ENCODE measurements at places on chromosomes 7 and 10.

GRCh38 chr10:43284341-43284910 is 17.6 kb upstream of the RASGEF1A start:
- no peak for DNase-seq

DNA sequence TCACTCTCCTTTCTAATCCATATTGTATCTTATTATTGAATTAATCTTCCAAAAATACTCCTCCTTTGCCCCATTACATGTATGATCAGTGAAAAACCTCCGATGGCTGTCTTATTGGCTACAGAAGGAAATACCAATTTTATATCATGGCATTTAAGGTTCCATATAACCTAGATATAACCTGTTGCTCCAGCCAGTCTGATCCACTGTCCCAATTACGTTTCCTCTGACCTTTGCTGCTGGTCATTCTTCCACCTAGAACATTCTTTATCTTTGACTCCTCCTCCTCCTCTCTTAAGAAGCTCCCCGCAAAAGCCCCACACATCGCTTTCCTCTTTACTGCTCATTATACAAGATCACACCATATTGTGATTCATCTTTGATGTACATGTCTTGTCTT is 161.5 kb downstream of the RNLS start:
- no peak for DNase-seq

- no peak for DNase-seq
These were observed 21.0 kb downstream of the SHH start for GRCh38 chr7:155791214-155791737.

GRCh38 chr10:103787331-103787730 is 68.0 kb downstream of the SH3PXD2A start:
- DNase-seq, result no peak

DNA sequence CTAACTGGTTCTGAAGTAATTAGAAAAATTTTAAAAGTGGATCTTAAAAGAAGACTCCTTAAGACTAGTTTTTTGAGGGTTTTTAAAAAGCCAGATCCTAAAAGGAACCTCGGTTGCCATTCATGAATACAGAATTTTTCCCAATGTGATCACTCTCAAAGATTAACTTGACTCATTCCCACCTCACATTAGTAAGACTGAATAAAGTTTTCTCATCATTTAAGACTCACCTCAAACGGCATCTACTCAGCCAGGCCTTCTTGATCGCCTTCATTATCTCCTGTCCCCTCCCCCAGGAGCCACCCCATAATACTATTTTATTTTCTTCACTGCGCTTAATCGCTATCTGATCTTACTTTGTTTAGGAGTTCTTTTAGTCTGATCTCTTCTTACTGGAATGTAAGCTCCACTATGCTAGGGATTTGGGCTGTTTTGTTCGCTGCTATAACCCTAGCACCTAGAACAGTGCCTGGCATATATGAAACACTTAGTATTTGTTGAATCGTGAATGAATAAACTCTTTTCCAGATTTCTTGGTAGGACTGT is 55.9 kb upstream of the PCGF5 start:
- peak; percentile 21 for DNase-seq

- no peak for DNase-seq
These were observed 93.6 kb downstream of the MAD1L1 start for GRCh38 chr7:2139004-2139699.

GRCh38 chr10:24793648-24794379 is 70.1 kb upstream of the ARHGAP21 start:
- DNase-seq, result peak; percentile 47

DNA sequence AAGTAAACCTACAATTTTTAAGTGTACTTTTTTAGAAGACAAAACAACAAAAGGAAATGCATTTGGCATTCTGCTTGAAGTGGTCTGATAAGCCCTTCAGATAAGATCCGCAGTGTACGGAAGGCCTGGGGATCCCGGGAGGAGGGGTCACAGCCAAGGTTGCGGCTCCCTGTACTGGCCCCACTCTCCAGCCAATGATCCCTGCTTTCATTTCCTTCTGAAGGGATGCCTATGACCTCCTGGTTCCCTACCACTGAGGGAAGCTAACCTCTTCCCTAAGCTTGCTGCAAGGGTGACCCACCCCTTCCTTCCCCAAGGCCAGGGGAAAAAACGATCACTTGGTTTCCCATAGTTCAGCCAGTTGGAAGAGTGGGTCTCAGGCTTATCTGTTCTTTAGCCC is 5.3 kb downstream of the DENND2A start:
- no peak for DNase-seq

DNA sequence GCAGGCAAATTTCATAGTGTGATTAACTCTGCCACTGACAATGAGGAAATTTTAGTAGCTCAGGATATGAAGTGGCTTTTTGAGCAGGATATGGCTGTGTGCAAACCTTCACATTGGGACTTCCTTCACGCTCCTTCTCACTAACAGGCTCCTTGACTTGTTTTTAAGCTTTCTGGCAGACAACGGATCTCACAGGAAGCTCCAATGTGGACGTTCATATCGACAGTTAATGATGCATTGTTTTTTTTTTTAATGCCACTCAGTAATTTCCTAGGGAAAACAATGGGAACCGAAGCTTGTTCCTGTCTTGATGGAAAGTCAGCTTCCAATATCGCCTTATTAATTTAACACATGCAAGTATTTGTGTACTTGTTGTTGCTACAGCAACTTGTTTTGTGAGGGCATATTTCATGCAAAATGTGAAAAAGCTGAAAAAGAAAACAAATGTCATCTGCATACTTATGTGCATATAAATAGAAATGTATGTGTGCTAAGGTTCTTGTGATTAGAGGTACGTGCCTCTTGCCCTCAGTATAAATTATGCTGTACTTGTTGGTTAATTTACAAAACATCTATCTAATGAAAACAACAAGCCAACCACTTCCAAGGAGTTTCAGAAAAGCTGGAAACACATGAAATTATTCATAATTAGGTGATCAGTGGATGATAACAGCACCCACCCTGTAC is 84.7 kb downstream of the NRP1 start:
- no peak for DNase-seq

DNA sequence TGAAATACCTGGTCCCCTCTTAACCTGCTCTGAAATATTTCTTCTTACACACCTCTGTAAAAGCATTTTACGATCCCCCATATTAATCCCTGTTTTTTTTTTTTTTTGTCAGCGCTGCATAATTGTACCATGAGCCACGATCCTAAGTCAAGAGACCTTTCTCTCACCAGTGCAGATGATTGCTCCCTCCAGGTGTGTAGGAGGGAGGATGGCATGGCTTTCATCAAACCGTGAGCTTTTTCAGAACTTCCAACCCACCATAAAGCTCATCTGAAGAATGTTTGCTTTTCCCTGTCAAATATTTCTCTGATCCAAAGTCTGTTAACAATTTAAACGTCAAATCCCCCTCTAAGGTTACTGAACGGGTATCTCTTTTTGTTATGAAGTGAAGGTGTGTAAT is 28.2 kb upstream of the SEPHS1 start:
- DNase-seq, result no peak

DNA sequence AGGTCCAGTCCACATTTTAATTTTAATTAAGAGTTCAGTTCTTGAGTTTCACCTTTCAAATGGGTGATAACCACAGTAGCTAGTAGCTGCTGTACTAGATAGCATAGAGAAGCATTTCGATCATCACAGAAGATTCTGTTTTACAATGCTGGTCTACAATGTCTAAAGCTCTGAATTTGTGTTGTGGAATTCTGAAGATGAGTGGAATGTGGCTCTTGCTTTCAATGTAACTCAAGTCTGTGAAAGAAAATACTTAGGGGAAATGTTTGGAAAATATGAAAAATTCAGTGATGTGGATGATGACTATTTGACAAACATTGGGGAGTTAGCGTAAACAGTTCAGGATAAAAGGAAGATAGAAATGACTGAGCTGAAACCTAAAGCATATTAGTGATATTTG is 139.4 kb downstream of the GNAT3 start:
- DNase-seq, result peak; percentile 88

DNA sequence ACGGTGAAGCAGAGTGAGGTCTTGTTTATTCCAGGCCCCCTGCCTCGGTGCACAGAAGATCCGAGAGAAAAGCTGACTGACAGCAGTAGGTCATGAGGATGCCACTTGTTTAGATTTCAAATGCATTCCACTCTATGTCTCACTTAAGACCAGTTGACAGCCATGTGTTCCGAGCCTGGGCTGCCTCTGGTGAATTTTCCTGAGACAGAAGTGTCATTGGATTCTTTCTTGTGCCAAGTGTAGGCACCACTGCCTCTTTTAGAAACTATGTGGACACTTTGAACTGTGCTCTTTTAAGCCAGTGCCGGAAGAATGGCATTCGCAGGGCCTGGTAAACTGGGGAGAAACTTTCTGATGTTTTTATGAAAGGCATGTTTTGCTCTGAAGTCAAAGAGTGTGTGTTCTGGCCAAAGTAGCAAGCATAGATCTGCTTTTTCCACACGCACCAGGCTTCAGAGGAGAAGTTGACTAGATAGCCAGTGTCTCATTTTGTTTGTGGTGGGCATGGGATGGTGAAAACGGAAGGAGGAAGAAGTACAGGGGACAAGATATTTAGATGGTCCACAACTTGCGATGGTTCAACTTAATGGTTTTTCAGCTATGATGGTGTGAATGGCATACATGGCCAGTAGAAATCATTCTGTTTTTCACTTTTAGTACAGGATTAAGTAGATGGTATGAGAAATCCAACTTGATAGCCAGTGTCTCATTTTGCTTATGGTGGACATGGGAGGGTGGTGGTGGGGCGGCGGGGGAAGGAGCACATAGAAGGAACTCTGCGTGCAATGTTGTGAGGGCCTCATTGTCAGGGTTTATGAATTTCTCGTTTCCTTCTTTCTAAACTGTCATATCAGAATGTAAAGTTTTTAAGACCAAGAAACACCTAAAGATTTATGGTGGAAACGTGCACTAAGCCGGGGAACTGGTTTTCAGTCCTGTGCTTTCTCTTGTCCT is 41.5 kb downstream of the CYP17A1 start:
- no peak for DNase-seq

- no peak for DNase-seq
These were observed 114.1 kb downstream of the ICA1 start for GRCh38 chr7:8147760-8148463.

DNA sequence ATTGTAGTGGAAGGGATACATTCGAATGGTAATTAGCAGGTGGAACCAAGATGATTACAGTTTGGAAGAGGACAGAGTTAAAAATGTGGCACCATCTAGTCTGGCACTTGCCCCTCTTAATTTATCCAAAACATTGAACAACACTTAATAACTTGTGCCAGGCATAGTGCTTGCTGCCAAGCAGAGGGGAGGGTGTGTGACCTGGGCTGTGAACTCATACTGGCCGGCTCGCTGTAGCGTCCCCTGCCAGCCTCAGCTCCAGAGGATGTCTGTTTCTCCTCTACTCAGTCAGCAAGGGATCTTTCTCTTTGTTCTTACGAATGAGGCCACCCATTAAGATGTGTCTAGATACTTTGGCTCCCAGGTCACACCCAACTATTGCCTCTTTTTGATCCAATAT is 179.4 kb upstream of the INHBA start:
- no peak for DNase-seq

DNA sequence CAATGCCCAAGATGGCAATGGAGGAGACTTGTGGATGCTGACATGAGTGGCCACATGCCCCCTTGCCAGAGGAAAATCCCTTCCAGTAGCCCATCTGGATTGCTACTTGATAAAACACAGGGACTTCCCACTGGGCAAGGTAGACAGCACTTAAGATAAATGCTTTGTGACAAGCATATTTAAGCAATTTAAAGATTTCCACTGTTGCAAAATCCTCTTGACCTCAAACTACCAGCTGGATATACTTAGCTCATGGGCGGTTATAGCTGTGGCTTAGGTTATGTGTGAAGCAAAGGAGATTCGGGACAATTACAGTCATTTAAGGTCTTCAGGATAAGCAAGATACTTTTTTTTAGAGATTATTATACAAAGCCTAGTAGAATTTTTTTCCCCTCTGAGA is 238.1 kb downstream of the BMPER start:
- DNase-seq, result no peak

DNA sequence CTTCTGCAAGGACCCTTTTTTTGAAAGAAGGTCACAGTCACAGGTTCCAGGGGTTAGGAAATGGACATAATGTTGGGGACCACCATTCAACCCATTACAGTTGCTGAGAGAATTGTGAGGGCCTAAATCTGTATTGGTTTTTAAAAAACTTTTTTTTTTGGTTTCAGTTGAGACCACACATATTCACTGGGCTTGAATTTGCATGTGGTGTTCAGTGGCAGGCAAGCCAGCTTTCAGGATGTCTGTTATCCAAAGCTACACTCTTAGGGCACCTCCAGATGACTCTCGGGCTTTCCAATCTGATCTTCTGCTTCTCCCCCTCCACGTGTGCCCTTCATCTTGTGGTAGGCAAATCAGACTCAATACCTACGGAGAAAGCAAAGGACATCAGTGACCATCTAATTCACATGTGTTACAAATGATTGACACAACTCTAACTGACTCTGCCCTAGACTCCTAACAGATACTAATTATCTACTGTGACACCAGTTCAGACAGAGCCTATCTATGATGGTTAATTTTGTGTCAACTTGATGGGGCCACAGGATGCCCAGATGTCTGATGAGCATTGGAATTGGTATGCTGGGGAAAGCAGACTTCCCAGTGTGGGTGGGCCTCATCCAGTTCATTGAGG is 93.3 kb upstream of the ELMO1 start:
- DNase-seq, result no peak

- no peak for DNase-seq
These were observed 32.9 kb downstream of the GPER1 start for GRCh38 chr7:1120791-1121190.

DNA sequence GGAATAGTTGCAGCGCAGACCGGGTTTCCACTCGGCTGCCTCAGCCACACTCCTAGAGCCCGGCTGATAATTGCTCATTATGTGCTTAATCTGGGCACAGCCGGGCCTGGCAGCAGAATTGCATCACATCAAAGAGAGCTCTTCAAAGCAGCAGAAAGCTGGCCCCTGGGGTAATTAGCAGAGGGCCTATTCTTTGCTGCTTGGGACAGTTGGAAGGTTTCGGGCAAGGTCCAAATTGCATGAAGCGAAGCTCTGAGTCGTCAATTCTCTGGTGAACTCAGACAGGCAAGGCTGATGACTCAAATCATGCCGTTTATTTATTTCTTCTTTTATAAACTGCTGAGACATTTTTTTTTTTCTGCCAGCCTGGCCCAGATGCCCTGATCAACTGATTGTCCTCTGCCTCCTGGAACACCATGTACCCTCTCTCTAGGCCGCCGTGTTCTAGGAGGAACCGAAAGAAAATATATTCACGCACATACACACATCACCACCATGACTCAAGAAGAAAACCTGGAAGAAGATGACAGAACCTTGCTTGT is 242.2 kb downstream of the RAB11FIP2 start:
- no peak for DNase-seq

DNA sequence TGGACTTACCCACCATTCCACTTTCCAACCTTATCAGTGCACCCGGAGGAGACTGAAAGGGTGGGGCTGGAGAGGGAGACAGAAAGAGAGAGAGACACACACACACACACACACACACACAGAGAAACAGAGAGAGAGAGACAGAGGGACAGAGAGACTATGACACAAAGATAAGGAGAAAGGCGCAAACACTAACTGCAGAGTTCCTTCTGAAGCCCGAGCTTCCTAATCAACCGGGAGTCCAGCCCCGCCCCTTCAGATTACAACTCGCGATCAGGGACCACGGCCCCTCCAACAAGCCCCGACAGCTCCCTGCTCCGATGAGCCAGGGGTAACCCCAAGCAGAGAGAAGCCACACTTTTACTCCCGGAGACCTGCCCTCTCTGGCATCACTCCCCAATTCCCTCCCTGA is 499 bp downstream of the GAL3ST4 start:
- DNase-seq, result no peak

GRCh38 chr7:132377015-132377414 is 199.3 kb downstream of the PLXNA4 start:
- no peak for DNase-seq

Measured in fibroblast of skin of back (primary cell).